NCI-H1436 treated with DMSO at 0.1 percent for 48 hours (cell line): ENCODE measurements at places on chromosomes 6 and 20.

DNA sequence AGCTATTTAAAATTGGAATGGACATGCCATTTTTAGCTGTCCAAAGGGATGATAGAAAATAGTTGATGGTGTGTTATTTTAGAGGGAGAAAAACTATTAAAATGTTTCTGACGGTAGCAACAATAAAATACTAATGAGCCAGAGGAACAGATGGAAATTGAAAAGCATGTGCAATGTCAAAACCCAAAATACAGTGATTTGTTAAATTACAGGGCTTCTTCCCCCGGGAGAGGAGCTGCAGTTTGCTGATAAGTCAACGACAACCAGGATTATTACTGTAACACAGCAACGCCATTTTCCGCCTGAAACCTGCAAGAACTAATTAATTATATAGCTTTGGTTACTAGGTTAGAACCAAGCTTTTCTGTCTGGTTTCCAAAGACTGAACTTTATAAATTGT lies 179.6 kb upstream of the SPTLC3 start:
- no peak for DNase-seq

- DNase-seq, result no peak
Observed at GRCh38 chr6:144630857-144631256, 345.7 kb downstream of the UTRN start.

DNA sequence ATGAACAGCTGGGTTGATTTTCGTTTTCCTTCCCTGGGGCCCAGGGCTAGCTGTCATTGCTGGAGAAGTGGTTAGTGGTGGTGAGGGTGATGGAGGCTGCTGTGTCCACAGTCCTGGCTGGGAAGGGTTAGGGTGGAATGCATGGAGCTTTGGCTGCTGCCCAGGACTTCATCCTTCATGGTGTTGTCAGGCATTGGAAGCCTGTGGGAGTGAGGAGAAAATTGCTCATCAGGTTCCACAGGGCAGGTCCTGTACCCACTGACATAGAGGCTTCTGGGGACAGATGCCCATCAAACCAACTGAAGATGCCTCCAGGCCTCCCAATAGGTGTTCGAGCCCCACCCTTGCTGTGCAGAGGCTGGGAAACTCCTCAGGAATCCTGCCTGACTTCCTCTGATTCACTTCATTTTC lies 262.4 kb upstream of the SUPT3H start:
- no peak for DNase-seq

DNA sequence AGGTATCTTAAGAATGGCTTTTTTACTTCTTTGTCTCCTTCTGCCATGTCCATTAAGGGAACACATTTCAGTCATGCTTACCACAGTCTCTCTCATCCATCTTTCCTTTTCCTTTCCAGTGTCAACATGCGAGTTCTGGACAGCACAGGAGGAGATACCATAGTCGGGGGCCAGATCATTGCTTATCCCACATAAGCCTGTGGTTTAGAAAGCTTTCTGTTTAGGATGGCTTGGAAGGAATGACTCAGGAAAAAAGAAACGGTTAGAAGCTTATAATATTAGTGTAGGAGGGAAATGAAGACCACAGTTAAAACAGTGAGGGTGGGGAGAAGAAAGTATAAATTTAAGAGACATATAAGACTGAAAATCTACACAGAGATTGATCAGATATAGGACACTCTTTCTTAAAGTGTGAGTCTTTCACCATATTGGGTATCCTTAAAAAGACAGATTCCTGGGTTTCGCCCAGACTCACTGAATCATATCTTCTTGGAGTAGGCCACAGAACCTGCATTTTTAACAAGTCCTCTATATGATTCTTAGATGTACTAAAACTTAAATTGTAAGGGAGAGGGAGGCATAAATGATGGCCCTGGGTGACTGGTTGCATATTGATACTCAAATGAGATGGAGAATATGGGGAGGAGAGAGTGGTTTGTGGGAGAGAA lies 36.1 kb downstream of the DSE start:
- no peak for DNase-seq

DNA sequence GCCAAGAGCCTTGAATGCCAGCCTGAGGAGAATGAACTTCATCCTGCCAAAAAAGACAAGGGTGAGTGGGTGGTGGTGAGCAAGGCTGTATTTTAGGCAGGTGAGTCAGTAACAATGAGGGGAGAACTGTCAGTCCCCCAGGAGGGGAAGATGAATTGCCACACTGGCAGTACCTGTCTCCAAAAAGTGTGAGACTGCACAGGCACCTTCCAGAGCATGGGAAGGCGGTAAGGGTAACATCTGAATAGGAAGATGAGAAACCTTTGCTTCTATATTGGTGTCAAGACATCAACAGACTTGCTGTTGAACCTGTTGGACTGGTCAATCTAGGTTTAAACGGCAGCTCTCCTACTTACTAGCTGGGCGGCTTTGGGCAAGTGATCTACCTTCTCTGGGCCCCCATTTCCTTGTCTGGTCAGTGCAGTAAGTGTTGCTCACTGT lies 30.9 kb downstream of the STK35 start:
- DNase-seq, result no peak

DNA sequence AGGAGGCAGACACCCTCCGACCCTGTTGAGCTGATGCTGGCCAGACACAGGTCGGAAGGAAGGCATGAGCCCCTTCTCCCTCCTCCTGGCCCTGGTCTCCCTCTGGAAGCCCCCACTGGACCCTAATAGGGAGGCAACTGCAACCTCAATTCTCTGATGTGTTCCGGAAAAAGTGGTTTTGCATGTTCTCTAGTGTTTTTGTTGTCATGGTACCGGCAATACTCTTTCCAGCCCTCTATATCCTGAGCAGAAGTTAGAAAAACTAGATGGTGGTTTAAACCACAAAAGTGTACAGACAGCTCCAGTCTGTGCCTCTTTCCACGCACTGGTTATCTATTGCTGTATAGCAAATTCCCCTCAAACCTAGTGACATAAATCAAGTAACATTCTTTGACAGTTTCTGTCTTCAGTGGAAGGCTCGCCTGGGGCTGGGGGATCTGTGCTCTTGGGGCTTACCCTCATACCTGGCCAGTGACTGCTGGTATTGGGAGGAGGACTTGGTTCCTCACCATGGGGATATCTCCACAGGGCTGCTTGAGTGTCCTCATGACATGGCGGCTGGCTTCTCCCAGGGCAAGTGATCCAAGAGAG lies 37.0 kb downstream of the SYTL3 start:
- DNase-seq, result no peak

- DNase-seq, result no peak
Observed at GRCh38 chr6:11865680-11866300, 87.2 kb upstream of the ADTRP start.

- no peak for DNase-seq
Observed at GRCh38 chr6:54198134-54198533, 86.9 kb downstream of the MLIP start.

DNA sequence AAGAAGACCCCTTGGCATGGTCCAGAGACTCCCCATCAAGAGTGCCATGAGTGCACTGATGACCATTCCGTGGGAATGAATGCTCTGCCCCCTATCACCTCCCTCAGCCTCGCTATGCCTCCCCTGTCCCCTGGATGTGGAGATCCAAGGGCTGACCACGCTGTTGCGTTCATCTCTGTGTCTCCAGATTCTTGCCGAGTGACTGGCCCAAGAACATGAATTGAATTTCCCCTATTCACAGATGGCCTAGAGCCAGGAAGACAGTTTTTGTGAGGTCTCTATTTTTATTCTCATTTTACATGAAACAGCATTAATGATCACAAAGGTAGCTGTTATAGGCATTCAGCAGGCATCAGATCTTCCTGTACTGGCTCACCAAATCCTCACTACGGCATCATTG lies 33.6 kb downstream of the MAFB start:
- DNase-seq, result no peak

DNA sequence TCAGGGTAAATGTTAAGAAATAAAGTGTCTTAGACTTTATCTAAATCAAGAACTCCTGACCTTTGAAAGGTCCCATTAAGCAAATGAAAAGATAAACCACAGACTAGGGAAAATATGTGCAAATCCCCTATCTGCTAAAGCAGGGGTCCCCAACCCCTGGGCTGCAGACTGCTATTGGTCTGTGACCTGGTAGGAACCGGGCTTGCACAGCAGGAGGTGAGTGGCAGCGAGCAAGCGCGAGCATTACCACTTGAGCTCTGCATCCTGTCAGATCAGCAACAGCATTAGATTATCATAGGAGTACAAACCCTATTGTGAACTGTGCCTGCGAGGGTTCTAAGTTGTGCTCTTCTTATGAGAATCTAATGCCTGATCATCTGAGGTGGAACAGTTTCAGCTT lies 42.4 kb downstream of the LCA5 start:
- DNase-seq, result no peak

GRCh38 chr6:118905851-118906250 lies 11.9 kb downstream of the ASF1A start:
- no peak for DNase-seq

- DNase-seq, result no peak
Observed at GRCh38 chr6:122998403-122998975, 2.5 kb downstream of the CLVS2 start.

DNA sequence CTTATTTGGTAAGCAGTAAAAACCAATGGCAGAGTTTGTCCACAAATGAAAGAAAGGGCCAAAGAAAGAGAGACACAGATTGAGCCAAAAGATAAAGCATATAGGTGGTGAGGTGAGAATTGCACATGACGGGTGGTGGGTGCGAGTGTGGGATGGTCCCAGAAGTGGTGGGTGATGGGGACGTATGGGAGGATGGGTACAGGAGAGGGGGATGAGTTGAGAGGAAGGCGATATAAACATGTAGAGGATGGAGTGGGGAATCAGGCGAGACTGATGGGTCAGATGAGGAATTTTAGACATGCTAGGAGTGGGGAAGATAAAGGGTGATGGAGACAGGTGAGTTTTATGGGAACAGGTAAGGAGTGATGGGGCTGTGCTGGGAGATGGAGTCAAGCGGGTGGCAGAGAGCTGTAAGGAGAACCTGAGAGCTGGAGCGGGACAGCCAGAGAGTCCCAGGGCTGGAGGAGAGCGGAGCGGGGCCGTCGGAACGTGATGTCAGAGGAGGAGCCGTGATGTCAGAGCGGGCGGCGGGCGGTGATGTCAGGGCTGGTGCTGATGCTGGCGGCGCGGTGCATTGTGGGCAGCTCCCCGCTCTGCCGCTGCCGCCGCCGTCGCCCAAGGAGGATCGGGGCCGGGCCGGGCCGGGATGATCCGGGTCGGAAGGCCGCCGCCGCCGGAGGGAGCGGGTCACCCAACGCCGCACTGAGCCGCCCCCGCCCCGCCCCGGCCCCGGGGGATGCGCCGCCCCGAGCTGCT lies at the start of gene TTBK1:
Gene TTBK1 (plus strand): TSS at position 574 of the 756 bp plus-strand sequence. CDS start 3,180 bp downstream, outside the sequence.
- no peak for DNase-seq

DNA sequence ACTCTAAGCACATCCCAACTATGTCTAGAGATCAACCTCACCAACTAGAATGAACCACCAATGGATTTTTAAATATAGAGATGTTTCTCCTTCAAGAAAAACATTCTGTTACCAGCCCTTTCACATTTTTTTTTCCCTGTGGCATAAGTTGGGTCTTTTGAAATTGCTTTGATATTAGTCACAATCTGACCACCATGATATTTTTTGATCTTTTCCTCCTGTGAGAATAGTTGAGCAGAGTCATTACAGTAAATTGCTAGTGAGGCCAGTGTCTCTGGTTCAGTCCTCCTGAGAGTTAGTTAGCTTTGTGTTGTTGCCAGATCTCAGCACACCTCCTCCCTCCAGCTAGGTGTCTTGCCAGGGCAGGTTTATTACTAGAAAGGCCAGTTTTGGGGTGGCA lies 79.7 kb upstream of the MYLIP start:
- no peak for DNase-seq

DNA sequence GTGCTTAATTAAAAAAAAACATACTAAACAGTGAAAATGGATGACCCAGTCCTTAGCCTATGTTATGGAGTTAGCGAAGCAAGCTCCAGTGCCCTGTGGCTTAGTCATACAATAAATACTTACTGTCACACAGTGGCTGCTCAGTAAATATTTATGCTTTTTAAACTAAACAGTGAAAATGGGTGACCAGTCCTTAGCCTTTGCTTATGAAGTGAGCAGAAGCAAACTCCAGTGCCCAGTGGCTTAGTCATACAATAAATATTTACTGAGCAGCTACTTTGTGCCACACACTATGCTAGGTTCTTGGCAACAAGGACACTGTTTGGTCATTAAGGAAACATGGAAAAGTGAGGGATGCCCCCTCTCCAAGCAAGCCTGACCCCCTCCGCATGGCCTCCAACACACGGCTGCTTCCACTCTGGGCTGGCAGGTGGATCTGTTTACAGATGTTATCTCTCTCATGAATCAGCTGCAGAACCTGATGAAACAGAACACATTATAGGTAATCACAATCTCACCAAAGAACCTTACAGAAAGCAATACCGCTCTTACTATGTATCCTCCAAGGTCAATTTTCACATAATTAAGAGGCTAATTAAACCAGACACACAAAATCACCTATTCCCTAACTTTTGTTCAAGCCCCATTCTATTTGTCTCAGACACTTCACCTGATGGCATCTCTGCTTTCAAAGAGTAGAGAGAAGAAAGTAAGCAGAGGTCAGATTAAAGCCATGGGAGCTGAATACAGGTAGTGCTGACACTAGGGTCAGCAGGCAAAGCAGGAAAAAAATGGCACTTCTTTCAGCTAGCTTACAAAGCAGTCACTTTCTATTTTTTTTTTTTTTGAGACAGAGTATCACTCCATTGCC lies 27.3 kb downstream of the CDK5RAP1 start:
- no peak for DNase-seq

GRCh38 chr20:38072898-38073297 lies 39.4 kb downstream of the RPRD1B start:
- DNase-seq, result no peak

- no peak for DNase-seq
Observed at GRCh38 chr6:38311201-38311600, 328.5 kb downstream of the BTBD9 start.

DNA sequence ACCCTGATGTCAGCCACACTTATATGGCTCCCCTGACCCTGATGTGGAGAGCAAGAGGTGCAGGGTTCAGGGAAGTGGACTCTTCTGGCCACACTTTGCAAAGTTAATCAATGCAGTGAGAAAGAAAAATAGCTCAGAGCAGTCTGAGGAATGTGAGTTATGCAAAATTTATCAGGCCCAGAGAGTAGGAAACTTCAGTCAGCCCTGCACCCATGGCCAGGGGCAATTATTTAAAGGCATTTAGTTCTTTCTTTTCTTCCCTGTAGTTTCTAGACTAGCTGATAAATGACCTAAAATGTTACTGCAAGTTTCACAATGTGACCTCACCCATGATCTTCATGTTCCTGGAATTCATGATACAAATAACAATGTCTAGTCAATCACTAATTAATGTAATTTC lies 143.7 kb upstream of the GGTLC1 start:
- DNase-seq, result no peak

- no peak for DNase-seq
Observed at GRCh38 chr6:157559201-157559756, 178.3 kb downstream of the ZDHHC14 start.

DNA sequence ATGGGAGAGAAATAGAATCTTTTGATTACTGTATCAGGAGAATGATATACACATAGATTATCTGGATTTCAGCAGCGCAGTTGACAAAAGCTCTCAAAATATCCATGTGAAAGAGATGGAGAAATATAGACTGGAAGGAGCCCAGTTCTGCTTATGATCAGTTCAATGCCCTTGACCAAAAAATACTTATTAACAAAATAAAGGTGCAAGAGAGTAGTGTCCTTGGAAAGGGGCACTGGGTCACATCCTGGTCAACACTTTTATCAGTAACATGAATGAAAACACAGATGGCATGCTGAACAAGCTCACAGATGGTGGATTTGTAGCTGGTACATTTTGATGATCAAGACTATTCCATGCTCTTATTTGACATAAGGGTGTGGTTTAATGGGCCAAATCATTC lies 63.9 kb upstream of the PLEKHG1 start:
- no peak for DNase-seq
